ENCODE measurements at places on chromosomes 5 and 9. TPM values are rescaled to one million over a fixed set of nuclear protein-coding genes. Genes with fewer than 3 reads are reported as not detected.

DNA sequence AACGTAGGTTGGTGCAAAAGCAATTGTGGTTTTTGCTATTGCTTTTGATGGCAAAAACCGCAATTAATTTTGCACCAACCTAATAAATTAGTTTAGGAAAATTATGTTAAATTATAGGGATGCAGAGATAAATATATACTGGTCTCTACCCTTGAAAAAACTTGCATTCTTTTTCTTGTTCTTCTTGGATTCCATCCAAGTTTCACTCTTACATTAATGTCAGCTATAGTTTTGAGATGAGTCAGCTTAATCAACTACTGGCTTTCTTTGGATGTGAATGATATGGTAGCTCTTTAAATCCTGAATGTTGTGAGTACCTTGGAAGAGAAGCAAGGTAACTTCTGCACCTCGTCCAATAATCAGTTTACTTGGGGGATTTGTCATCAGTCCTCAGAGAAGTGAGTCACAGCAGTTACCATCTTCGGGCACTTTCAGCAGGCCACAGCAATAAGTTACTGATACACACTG lies 549.0 kb upstream of the ZNF608 start:
- no peak for DNase-seq

DNA sequence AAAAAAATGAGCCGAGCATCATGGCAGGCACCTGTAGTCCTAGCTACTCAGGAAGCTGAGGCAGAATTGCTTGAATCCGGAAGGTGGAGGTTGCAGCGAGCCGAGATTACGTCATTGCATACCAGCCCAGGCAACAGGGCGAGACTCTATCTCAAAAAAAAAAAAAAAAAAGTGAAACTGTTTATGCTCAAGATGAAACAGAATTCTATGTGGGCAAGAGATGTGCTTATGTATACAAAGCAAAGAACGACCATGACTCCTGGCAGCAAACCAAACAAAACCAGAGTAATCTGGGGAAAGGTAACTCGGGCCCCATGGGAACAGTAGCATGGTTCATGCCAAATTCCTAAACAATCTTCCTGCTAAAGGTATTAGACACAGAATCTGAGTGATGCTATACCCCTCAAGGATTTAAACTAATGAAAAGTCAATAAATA lies 32.6 kb upstream of the PLAC8L1 start:
- peak; percentile 29 for DNase-seq

- DNase-seq = no peak
These were observed 30.0 kb upstream of the LPCAT1 start for GRCh38 chr5:1553539-1554409.

DNA sequence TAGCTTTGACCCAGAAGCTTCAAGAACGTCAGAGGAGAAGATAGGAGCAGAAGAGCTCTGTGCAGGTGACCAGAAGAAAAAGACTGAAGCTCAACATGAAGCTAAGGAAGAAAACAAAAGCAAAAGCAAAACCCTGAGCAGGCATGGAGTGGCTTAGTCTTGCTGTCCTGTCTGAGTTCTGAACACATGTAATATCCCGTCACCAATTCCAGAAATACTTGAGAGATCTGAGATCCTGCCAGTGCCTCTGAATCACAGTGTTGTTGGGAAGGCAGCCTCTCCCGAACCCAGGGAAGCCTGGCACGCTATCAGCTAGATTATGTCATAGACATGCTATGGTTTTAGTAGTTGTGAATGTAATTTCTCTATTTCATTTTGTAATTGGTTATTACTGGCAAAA lies 235.7 kb downstream of the ICE1 start:
- DNase-seq = no peak

DNA sequence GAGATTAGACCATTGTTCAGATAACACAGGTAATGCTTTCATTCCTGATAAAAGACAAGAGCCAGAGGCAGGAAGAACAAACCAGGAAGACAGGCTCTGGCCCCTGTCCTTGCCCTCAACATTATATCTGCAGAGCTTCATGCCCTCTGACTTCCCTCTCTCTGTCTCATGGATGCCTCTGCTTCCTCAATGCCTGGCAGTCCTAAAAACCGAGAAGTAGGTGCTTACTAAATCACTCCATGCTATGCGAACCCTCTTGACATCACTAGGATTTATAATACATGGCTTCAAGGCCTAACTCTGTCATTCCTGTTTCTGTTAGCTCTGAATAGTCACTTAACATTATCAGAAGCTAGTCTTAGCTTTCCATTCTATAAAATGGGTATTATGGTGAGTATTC lies 117.8 kb downstream of the TLR4 start:
- no peak for DNase-seq

DNA sequence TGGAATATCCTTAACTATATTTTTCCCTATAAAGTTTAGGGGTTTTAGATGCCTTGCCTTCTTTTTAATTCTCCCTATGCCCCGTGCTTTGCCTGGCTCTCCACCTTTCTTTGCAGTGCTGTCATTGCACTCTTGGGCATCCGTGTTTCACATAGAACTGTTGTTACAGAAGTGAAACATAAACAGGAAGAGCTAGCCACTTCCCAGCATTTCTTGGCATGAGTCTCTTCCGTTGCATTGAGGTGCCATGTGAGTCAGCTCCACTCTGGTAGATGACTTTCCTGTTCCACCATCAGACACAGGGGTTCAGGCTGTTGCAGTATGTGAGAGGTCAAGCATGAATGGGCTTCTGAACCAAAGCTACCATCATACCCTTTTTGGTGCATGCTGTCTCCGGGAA lies 73.4 kb downstream of the ANGPTL2 start:
- no peak for DNase-seq

DNA sequence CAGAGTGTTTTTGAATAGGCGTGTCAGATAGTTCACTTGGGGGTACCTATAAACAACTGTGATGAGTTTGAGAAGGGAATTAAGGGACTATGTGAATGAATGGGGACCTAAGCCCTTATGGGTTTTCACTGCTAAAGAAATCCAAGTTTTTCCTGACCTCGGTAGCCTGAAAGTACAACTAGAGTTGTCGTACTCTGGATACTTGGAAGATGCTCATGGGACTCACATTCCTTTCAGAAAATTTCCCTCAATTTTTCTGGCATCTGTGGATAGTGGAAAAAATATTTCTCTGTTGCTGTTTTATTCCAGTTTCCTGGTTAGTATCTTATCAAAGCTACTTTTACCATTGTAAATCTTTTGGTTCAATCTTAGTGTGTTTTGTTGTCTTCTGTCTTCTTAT lies 1112.3 kb upstream of the SEMA6A start:
- DNase-seq = no peak

DNA sequence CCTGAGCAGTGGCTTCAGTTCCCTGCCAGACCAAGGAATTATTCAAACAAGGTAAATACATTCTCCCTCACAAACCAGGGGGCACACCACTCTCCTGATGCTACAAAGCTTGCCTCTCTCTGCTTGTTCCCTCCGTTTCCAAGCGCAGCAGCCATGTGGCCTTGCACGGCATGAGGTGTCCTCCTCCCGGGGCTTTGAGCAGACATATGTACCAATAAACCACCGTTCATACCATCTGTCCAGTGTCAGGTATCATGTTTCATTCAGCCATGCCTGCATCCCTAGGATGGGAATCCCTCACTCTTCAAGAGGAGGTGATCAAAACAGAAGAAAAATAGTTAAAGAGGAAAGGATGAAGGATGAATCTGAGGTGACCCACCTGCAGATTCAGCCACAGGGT lies 282.7 kb downstream of the ENC1 start:
- DNase-seq = no peak

DNA sequence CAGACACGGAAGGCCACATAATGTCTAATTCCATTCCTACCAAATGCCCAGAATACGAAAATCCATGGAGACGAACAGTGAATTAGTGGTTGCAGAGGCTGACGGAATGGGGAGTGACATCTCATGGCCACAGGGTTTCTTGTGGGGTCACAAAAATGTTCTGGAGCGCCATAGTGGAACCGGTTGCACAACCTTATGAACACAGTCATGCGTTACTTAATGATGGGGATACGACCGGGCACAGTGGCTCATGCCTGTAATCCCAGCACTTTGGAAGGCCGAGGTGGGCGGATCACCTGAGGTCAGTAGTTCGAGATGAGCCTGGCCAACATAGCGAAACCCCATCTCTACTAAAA lies 26.0 kb upstream of the TTLL11 start:
- DNase-seq = no peak

Gene GLRA1
- not detected for total RNA-seq

All from breast epithelium (tissue), 4 donors.